SK-N-DZ (cell line): ENCODE measurements at places on chromosomes 13 and 19.
A peak's percentile ranks its signal among the peaks of the same experiment; 100 is the strongest.

- no peak for DNase-seq
Measured at GRCh38 chr13:59337070-59337469, 826.7 kb downstream of the DIAPH3 start.

- DNase-seq = no peak
Measured at GRCh38 chr13:114144606-114145244, 12.3 kb upstream of the RASA3 start.

DNA sequence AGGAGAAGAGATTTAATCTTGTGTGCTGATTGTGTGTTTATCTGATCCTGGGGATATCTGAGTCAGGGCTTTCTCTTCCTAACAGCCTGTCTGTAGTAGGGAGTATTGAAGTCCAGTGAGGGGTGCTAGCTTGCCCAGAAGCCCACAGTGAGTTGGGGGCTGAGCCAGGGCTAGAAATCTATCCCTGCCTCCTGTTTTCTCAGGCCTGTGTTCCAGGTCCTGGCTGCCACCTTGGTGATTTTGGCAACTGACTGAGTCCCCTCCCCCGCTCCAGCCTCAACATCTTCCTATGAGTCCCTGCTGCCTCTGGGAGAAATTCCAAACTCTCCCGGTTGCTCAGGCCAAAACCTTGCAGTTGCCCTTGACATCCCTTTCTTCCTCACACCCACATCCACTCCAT, 7.7 kb upstream of the NOVA2 start:
- no peak for DNase-seq

GRCh38 chr13:112715210-112715609, 25.4 kb downstream of the ATP11A start:
- DNase-seq = no peak

DNA sequence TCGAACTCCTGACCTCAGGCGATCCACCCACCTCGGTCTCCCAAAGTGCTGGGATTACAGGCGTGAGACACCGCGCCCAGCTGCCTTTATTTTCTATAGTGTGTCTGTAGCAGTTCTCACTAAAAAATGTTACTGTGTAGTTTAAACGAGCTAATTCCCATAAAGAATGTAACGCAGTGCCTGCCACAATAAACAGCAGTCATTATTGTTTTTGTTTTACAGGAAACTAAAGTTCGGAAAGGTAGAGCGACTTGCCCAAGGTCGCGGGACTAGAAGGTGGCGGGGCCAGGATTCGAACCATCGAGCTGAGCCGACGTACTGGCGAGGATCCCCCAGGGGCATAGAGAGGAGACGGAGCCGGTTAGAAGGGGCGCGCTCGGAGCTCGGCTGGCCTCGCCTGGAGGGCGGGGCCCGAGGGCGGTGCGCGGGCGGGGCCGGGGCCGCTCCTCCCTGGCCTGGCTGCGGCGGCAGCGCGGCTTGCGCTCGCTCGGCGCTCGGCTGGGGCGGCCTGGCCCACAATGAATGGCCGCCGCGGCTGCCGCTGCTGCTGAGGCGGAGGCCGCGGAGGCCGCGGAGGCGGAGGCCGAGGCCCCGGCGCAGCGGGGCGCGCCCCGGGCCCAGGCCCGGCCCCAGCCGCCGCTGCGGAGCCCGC, at the start of gene NACC1:
Gene NACC1, plus strand, starts transcription at position 493 of the 652 bp plus-strand sequence. CDS start 16,944 bp downstream, outside the sequence.
- DNase-seq = peak; percentile 84

DNA sequence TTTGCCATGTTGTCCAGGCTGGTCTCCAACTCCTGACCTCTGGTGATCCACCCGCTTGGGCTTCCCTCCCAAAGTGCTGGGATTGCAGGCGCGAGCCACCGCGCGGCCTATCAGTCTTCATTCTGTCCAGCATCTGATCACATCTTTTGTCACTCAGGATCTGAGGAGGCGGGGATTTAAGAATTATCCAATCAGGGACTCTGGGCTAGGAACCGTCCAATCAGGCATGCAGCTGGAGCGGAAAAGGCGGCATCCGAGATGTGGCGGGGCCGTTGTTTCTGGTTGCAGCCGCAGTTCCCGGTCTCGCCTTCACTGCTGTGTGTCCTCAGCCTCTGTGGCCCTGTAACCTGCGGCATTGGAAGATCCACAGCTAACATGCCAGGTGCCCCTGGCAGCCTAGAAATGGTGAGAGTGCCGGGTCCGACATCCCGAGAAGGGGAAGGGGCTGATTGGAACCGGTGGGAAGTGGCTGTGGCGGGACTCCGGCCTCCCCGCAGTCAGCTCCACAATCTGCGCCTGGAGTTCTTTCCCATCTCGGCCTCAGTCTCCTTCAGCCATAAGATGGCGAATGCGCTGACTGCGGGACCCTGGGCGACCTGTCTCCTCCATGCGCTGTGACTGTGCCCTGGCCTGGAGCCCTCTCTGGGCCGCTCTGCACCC, at the start of gene ZNF729:
Gene ZNF729, plus strand, starts transcription at position 291 of the 660 bp plus-strand sequence. Its CDS starts 85 bp downstream, at position 376.
- DNase-seq = peak; percentile 70

DNA sequence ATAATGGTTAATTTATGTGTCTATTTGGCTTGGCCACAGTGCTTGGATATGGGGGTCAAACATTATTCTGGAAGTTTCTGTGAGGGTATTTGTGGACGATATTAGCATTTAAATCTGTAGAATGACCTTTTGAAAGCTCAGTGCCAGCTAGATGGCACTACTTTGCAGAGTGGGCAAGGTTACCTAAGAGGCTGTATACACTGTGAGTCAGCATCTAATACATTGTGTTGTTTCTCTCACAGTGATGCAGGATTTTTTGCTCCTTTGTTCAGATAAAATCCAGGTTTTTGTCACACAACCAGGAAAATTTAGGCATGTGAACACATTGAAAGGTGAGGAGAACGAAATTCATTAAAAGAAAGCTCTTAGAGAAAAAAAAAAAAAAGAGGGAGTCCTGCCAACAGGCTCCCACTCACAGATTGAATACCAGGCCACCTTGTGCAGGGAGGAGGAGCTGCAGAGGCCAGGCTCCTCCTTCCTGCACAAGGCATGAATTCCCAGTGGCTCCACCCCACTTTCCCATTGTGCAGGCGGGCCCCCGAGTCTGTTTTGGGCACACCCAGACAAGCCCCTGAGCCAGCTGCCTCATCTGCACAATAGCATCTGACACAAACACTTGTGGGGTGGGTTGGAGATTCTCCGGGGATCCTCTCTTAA, 551.0 kb upstream of the ATXN8OS start:
- no peak for DNase-seq

- DNase-seq = no peak
Measured at GRCh38 chr13:46317120-46317519, 69.9 kb downstream of the RUBCNL start.

- DNase-seq = no peak
Measured at GRCh38 chr19:3658870-3659745, 32.5 kb upstream of the CACTIN start.

GRCh38 chr13:20128459-20128931, 32.4 kb downstream of the GJA3 start:
- DNase-seq = no peak

DNA sequence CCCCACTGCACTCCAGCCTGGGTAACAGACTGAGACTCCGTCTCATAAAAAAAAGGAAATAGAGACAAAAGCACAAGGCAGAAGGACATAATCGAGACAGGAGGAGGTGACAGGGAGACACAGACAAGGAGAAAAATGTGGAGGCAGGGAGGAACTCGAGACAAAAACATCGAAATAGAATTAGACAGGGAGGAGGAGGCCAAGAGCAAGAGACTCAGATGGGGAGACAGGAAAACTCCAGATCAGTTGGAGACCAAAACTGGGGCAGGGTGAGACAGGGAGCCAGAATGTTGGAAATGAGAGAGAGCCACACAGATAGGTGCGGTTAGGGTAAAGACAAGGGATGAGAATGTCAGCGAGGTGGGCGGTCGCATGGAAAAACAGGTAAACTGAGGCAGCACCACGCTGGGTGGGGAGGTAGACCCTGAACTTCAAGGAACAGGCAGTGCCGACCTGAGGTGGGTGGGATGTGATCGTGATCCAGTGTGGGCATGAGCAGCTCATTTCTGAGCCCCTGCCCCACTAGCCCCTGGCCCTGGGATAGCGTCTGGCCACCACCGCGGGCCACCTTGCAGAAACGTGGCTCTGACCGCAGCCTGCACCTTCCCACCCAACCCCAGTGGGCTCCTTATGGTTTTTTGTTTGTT, 15.2 kb downstream of the CYTH2 start:
- no peak for DNase-seq

DNA sequence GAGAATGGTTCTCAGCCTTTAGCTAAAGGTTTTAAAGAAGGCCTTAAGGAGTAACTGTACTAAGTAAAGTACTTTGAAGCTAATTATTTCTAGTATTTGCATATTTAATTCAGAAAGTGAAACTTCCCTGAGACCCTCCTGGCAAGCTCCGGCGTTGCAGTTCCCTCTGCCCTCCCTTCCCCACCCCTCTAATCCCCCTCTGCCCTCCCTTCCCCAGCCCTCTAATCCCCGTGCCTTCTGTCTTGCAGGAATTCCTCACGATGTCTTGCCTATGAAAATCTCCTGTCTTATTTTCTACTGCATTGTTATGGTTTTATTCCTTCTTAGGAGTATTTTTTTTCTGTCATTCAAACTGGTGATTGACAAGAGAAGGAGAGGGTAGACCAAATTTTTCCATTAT, 236.9 kb downstream of the COL4A1 start:
- no peak for DNase-seq

- no peak for DNase-seq
Measured at GRCh38 chr19:913080-913748, at the start of gene R3HDM4. R3HDM4 (minus strand) TSS chr19:913219; CDS start chr19:913157, 62 bp downstream.

DNA sequence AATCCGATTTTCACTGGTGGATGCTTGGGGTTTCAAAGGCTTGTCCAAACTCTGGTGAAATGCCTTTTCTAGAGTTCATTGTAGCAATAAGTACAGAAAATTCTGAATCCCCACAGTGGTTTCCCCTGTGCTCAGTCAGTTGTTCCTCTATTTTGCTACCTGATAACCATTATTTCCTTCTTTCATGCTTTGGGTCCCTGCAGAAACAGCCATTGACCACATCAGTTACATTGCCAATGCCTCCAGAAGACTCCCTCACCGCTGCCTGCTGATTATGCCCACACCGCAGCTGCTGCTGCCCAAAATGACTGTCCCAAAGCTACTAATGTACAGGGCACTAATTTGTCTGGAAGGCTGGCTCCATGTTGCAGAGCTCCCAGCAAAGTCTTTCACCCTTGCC, 517.3 kb downstream of the KLF12 start:
- no peak for DNase-seq

DNA sequence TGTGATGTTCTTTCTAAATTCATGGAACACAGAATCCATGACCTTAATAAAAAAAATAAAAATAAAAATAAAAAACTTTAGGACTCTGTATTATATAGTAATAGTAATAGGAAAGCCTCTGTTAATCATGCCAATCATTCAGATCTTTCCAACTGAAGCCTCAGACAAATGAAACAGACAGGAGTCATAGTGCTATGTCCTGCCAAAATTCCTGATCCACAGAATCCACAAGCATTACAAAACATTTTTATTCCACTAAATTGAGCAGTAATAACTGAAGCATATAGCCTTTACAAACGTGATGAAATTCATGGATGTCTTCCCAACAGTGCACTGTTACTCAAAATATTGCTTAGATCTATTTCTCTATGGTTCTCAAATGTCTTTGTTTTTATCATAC, 820.6 kb upstream of the PCDH9 start:
- DNase-seq = no peak

DNA sequence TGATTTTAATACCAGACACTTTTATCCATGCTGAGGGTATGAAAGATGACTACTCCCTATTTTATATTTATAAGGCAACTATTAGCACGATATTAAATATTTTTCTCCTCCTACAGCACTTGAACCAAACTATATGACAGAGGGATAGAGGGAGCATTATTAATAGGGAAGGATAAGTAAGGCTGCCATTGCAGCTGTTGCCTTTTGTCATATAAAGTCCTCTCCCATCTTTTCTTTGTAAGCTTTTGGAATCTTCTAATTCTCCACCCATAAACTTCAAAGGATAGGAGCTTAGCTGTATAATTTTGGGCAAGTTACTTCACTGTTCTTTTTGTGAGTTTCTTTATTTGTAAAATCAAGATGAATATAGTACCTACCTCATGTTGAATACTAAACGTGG, 95.4 kb downstream of the ZMYM2 start:
- no peak for DNase-seq

GRCh38 chr13:36822785-36823184, 3.8 kb downstream of the RFXAP start:
- DNase-seq = no peak

GRCh38 chr19:18741124-18742121, 49.7 kb downstream of the COMP start:
- DNase-seq = no peak

DNA sequence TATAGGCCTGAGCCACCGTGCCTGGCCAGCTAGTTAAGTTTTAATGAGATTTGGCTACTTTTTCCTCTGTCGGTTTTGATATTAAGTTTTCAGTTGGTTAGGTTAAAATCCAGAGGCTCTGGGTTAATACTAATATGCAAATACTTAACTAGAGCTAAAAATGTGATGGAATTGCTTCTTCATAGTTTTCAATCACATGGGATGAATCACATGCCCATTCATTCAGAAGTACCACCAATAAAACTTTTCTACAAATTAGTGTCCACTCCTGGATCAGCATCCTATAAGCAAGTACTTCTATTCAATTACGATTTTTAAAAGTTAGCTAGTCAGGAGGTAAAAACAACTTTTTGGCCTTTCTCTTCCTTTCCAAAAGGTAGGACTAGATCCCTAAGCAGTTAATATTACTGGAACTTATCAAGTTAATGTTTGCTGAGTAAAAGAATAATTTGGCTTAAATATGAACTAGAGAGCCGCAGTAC, 4.3 kb downstream of the SLC25A30 start:
- no peak for DNase-seq

DNA sequence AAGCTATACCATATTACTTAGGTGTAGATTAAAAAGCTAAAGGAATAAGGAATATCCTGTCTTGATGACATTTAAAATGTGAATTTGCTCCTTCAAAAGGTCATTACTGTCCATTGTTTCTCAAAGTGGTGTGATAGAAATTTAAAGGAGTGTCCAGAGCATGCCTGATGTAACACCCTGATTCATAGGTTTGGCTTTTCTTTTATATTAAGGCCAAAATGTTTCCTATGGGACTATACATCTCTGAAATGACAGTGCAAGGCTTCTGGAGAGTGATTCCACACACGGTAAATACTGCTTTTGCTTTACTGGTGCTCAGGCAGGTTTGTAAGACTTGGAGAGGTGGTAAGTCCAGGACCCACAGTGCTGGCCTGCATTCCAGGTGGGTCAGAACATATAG, 289.9 kb downstream of the RFC3 start:
- DNase-seq = no peak

DNA sequence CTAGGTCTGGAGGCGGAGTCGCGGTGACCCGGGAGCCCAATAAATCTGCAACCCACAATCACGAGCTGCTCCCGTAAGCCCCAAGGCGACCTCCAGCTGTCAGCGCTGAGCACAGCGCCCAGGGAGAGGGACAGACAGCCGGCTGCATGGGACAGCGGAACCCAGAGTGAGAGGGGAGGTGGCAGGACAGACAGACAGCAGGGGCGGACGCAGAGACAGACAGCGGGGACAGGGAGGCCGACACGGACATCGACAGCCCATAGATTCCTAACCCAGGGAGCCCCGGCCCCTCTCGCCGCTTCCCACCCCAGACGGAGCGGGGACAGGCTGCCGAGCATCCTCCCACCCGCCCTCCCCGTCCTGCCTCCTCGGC, at the start of gene SLC5A5:
Gene SLC5A5, plus strand, starts transcription at position 68 of the 373 bp plus-strand sequence. CDS start 375 bp downstream, outside the sequence.
- no peak for DNase-seq
